ENCODE measurements at places on chromosomes 6 and 20.

- DNase-seq: no peak
Measured at GRCh38 chr20:43506238-43506637, 1.3 kb upstream of the L3MBTL1 start.

DNA sequence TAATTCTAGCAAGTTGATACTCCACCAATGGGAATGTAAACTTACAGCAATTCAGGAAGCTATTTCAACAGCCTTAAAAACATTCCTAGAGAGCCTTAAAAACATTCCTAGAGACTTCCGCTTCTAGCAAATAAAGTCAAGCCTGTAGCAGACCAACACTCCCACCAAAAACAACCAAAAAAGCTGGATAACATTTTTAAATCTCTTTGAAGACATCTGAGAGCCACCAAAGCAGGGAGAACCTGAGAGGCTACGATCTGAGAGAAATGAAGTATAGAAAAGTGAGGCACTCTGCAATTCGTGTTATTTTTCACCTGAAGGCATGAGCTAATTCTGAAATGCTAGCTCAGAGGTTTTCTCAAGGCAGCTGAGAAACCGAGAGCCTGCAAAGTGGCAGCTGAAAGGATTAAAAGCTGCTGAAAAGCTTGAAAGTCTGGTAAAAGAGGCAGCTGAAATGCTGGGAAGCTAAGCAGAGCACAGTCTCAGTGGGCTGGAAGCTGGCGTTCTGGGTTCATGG, 20.9 kb downstream of the GPR63 start:
- no peak for DNase-seq

DNA sequence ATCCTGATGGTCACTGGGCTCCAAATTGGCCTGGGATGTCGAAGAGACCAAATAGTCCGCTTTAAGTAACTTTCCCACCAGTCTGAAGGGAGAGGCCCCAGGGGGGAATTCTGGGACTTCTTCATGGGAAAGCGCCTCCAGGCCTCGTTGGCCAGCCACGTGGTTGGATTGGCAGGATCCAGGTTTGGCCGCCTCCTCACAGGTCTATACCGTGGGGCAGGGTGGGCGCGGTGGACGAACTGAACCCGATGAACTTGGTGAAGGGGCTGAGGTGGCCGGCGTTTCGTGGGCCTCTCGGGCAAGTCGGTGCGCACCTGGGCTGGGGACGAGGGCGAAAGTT, 297 bp downstream of the POM121L2 start:
- no peak for DNase-seq

GRCh38 chr6:35202066-35202546, 11.7 kb upstream of the SCUBE3 start:
- no peak for DNase-seq

GRCh38 chr6:110105296-110105695, 74.2 kb downstream of the WASF1 start:
- DNase-seq: no peak

GRCh38 chr6:88872962-88873361, 90.5 kb downstream of the RNGTT start:
- no peak for DNase-seq

- DNase-seq: no peak
Measured at GRCh38 chr20:5316188-5317158, at the start of gene PROKR2. Gene PROKR2 (minus strand): TSS chr20:5316954. CDS start chr20:5314369, 2,585 bp downstream.

GRCh38 chr20:36861625-36861874, 14.4 kb upstream of the TLDC2 start:
- DNase-seq: no peak

DNA sequence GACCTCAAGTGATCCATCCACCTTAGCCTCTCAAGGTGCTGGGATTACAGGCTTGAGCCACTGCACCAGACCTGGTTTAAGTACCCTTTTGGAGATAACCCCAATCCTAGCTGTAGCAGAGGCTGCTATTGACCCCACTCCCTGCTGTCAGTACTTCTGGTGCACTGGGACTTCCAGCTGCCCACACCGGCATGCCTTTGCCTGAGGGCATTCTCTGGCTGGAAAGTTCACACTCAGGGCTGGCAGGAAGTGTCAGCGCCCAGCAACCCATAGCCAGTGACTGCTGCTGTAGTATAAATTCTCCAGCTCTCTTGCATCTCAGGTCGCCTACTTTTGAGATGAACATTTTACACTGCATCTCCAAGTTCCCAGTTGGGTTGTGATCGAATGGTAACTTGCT, 75.3 kb downstream of the UTRN start:
- no peak for DNase-seq

GRCh38 chr6:16168121-16168520, 39.2 kb downstream of the MYLIP start:
- DNase-seq: no peak

Data from CD4-positive, alpha-beta T cell treated with Interleukin-15 for 4 hours (primary cell).